Naive B cell (primary cell): ENCODE measurements at places on chromosomes 2 and 18.

- no peak overlapping the region for H3K4me3 ChIP-seq
- H3K36me3 ChIP-seq, result no peaks in the 10 kb centered on the region
- H3K4me1 ChIP-seq, result no peaks in the 10 kb centered on the region
Observed at GRCh38 chr2:182628916-182629315, 87.1 kb upstream of the DNAJC10 start.

GRCh38 chr2:233655043-233655442, 16.7 kb upstream of the UGT1A9 start:
- no peak overlapping the region for H3K4me3 ChIP-seq
- H3K27ac ChIP-seq, result no peak overlapping the region
- no peak for DNase-seq
- no peaks in the 10 kb centered on the region for H3K4me1 ChIP-seq
- H3K27me3 ChIP-seq, result peaks cover 12% of the 10 kb centered on the region

DNA sequence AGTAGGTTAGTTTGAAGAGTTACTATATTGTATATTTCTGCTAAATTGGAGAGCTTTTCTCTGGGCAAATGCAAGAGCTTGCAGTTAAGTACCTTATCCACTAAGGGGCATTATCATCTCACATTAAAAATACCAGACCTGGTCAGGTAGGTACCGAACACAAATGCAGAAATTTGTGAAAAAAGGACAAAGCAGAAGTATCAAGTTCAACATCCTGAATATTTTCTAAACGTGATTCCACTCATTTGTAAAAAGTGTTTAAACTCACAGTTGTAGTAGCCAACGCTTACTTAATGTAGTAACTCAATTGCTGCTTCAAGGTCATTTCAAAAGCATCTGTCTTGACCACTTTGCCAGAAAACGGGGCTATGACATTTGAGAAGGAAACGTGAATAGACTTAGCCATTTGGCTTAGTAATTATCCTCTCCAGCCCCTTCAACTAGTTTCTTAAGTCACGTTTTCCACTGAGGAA, 52.1 kb downstream of the CYRIA start:
- DNase-seq, result peak; percentile 46
- no peaks in the 10 kb centered on the region for H3K27me3 ChIP-seq
- H3K36me3 ChIP-seq, result no peaks in the 10 kb centered on the region
- no peak overlapping the region for H3K4me3 ChIP-seq
- no peak overlapping the region for H3K27ac ChIP-seq
- H3K4me1 ChIP-seq, result peaks cover 53% of the 10 kb centered on the region

DNA sequence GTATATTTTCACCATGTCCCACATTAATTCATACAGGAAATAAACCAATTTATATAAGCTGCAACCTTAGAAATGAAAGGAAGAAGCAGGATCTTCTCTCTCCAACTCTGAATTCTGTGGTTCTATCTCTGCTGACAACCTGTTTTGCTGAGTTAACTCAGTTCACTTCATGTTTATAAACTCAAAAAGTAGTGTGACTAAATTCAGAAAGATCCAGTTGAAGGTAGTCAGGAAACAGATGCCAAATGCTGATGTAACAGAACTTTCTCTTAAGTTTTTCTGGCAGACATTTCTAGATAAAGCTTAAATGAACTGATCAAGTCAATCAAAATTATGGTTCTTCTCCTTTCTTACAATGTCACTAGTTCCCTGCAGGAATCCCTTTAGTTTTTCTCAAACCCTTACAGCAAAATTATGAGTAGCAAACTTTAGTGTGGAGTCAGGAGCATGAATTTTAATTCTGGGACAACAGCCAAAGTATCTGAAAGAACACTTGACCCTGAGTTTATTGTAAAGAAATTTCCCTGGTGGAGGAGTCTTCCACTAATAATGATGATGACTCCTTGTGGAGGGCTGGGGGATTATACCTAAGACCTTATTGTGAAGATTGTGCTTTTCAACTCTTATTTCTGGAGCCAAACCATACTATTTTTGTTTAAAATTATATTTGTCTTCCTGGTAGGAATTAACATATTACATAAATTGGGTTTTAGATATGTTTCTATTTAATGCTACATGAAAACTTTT, 216.9 kb downstream of the MYO3B start:
- no peak overlapping the region for H3K4me3 ChIP-seq
- no peaks in the 10 kb centered on the region for H3K36me3 ChIP-seq
- peaks cover 48% of the 10 kb centered on the region for H3K27me3 ChIP-seq
- no peak overlapping the region for H3K27ac ChIP-seq
- no peaks in the 10 kb centered on the region for H3K4me1 ChIP-seq

GRCh38 chr18:31199190-31199769, 36.6 kb upstream of the DSC1 start:
- no peak overlapping the region for H3K27ac ChIP-seq
- no peaks in the 10 kb centered on the region for H3K4me1 ChIP-seq
- no peak overlapping the region for H3K4me3 ChIP-seq
- no peak for DNase-seq
- H3K27me3 ChIP-seq, result no peaks in the 10 kb centered on the region

DNA sequence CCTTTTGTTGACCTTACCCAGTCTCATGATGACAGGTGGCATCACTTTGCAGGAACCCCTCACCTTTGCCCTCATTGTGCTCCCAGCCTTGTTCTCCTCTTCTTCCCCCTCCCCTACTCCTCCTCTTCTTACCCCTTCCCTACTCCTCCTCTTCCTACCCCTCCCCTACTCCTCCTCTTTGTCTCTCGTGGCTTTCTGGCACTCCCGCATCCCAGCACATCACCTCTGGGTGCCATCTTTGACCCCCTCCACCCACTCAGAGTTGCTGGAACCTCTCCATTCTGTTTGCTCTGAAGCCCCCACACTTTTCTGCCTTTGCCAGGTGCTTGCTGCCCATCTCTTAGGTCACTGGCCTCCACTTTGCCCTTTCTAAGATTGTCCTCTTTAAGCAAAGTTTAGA, 17.1 kb downstream of the UBE2F start:
- no peak overlapping the region for H3K4me3 ChIP-seq
- H3K27me3 ChIP-seq, result no peaks in the 10 kb centered on the region
- peaks cover 40% of the 10 kb centered on the region for H3K4me1 ChIP-seq
- no peak overlapping the region for H3K27ac ChIP-seq
- no peak for DNase-seq
